HFFc6 (cell line): ENCODE measurements at places on chromosomes 1 and 21. TPM values are rescaled to one million over a fixed set of nuclear protein-coding genes. Genes with fewer than 3 reads are reported as not detected.
A peak's percentile ranks its signal among the peaks of the same experiment; 100 is the strongest.

ETNK2 gene
- total RNA-seq, result 3.9 to 5.0 TPM (median 4.0 TPM) in 3 replicates

DNA sequence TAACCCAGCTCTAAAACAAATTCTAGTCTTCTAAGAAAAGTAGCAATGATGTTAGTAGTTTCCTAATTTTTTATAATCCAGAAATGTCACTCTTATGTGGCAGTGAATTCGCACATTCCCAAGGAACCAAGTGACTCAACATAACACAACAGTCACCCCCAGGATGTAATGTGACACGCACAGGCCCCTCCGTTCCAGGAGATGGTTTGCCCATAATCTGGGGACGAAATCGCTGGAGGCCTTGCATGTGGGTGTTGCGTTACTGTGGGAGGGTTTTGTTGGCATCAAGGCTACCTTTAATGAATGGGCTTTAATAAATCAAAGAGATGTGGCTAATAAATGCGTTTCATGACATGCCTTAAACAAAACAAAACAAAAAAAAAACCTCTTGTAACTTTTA is 50.9 kb downstream of the EVA1C start:
- peak; percentile 26 for DNase-seq
- H3K4me3 ChIP-seq, result no peak overlapping the region; the same call in 1 of the 2 replicates
- H3K27ac ChIP-seq, result peak overlapping the region; percentile 99
- peaks cover 11% of the 10 kb centered on the region; the same call in 1 of the 2 replicates for H3K36me3 ChIP-seq

GRCh38 chr1:25185409-25186160 is 46.7 kb downstream of the SYF2 start:
- H3K36me3 ChIP-seq, result no peaks in the 10 kb centered on the region
- H3K27me3 ChIP-seq, result peaks cover 20% of the 10 kb centered on the region
- H3K4me1 ChIP-seq, result peaks cover 10% of the 10 kb centered on the region
- DNase-seq, result no peak

DNA sequence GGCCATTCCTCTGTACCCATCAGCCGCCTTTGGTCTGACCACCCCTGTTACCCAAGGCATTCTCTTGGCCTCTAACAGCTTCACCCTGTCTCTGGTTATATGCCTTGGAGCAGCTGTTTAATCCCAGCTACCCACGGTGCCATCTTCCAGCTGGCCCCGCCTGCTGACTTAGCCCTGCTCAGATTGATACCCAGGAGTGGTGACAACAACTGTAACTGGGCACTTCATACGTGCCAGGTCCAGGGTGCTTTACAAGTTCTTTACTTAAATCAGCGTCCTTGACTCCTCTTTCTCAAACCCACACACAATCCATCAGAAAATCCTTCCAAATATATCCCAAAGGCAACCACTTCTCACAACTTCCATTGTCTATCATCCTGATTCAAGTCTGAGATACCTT is 37.2 kb upstream of the HMGB4 start:
- H3K4me1 ChIP-seq, result no peaks in the 10 kb centered on the region
- H3K4me3 ChIP-seq, result no peak overlapping the region
- H3K36me3 ChIP-seq, result peaks cover 13% of the 10 kb centered on the region; the same call in 1 of the 2 replicates

GRCh38 chr1:157512036-157512969 is 40.0 kb downstream of the FCRL5 start:
- peaks cover 3% of the 10 kb centered on the region; the same call in 1 of the 2 replicates for H3K27me3 ChIP-seq
- no peaks in the 10 kb centered on the region for H3K36me3 ChIP-seq
- H3K27ac ChIP-seq, result no peak overlapping the region
- DNase-seq, result no peak

DNA sequence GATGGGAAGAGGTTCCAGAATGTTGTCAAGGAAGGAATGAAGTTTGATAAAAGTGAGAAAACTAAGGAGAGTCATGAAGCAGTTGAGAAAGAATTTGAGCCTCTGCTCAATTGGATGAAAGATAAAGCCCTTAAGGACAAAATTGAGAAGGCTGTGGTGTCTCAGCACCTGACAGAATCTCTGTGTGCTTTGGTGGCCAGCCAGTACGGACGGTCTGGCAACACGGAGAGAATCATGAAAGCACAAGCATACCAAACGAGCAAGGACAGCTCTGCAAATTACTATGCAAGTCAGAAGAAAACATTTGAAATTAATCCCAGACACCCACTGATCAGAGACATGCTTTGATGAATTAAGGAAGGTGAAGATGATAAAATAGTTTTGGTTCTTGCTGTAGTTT is 142.8 kb downstream of the CDC7 start:
- H3K36me3 ChIP-seq, result no peaks in the 10 kb centered on the region; the same call in 1 of the 2 replicates
- peaks cover 1% of the 10 kb centered on the region; the same call in 1 of the 2 replicates for H3K27me3 ChIP-seq
- no peak overlapping the region for H3K4me3 ChIP-seq
- H3K27ac ChIP-seq, result no peak overlapping the region

GRCh38 chr1:68147534-68148171 is 84.7 kb downstream of the WLS start:
- no peaks in the 10 kb centered on the region for H3K27me3 ChIP-seq
- H3K4me1 ChIP-seq, result no peaks in the 10 kb centered on the region
- no peak overlapping the region for H3K27ac ChIP-seq
- no peak overlapping the region for H3K4me3 ChIP-seq

DENND1B gene
- 6.6 to 7.6 TPM (median 6.6 TPM) in 3 replicates for total RNA-seq

DNA sequence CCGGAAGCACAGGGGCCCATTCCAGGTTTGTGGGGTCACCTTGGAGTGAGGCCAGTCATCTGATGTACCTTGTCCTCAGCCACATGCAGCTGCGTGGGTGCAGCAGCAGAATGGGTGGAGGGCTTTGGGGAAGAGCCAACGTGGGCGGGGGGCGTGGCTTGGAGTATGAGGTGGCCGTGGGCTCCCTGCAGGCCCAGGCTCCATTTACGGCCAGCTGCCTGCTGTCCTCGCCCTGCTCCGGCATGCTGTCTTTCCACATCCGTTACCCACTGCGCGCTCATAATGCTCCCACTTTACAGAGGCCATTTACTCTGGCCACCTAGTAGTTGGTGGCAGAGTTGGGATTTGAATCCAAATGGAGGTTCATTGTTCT is 27.8 kb upstream of the TINAGL1 start:
- no peaks in the 10 kb centered on the region for H3K36me3 ChIP-seq
- H3K27ac ChIP-seq, result peak overlapping the region; percentile 87; the same call in 1 of the 2 replicates
- H3K4me3 ChIP-seq, result peak overlapping the region; percentile 88; the same call in 1 of the 2 replicates
- DNase-seq, result no peak
- no peaks in the 10 kb centered on the region; the same call in 1 of the 2 replicates for H3K4me1 ChIP-seq

LCE1A gene
- total RNA-seq, result not detected in 3 replicates

DNA sequence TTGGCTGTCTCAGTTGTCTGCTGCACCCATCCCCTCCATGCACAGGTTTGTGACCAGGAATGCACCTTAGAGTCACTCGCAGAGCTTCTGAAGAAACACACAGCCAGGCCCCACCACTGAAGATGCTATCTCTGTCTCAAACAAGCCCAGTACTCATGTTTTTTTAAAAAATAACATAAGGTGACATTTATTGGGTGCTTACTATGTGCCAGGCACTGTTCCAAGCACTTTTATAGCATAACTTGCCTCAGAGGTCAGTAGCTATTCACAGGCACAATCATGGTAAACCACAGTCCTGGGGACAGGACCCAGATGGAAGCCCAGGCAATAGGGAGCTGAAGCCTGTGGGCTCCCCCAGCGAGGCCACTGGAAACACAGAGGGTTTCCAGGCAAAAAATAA is 8.8 kb upstream of the ATP13A2 start:
- DNase-seq, result peak; percentile 34
- peaks cover 33% of the 10 kb centered on the region for H3K36me3 ChIP-seq
- no peak overlapping the region for H3K4me3 ChIP-seq
- H3K27me3 ChIP-seq, result no peaks in the 10 kb centered on the region
- peaks cover 10% of the 10 kb centered on the region for H3K4me1 ChIP-seq

KRTAP8-1 gene
- total RNA-seq, result not detected in 3 replicates

DNA sequence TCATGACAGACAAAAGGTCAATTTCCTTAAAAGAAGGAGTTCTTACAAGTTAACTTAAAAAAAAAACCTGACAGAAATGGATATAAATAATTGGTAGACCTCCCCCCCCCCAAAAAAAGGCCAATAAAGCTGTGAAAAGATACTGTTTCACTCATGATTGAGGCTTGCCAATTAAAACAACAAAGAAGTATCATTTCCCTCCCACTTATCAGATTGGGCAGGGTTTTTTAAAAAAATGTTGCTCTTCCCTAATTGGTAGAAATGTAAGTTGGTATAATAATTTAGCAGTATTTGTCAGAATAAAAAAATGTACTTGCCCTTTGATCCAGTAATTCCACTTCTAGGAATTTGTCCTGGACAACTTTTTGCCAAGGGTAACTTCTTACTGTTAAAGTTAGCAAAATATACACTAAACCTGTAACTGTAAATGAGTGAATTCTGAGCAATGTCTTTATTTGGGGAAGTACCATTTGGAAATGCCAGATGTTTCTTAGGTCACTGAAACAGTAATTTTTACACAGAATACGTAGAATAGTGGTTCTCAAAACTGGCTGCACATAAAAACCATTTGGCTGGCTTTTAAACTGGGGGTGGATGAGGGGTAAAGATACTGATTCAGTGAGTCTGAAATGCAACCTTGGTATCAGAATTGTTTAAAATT is 17.5 kb downstream of the RNF2 start:
- no peak for DNase-seq
- no peak overlapping the region for H3K4me3 ChIP-seq
- H3K27ac ChIP-seq, result no peak overlapping the region
- peaks cover 36% of the 10 kb centered on the region for H3K36me3 ChIP-seq
- peaks cover 25% of the 10 kb centered on the region for H3K4me1 ChIP-seq

PDPN gene
- not detected in 3 replicates for total RNA-seq

- H3K27ac ChIP-seq, result no peak overlapping the region; the same call in 1 of the 2 replicates
- H3K4me1 ChIP-seq, result peaks cover 32% of the 10 kb centered on the region
- H3K27me3 ChIP-seq, result peaks cover 2% of the 10 kb centered on the region
These were observed 2.8 kb downstream of the MRTO4 start for GRCh38 chr1:19254416-19254815.

ARHGEF16 gene
- total RNA-seq, result not detected in 3 replicates

- no peaks in the 10 kb centered on the region for H3K4me1 ChIP-seq
- H3K36me3 ChIP-seq, result no peaks in the 10 kb centered on the region
- H3K27me3 ChIP-seq, result no peaks in the 10 kb centered on the region; the same call in 1 of the 2 replicates
- H3K27ac ChIP-seq, result no peak overlapping the region
- H3K4me3 ChIP-seq, result no peak overlapping the region
These were observed 381.0 kb downstream of the GPATCH2 start for GRCh38 chr1:217249857-217250256.

ATP1A4 gene
- total RNA-seq, result not detected in 3 replicates

- H3K4me1 ChIP-seq, result peaks cover 23% of the 10 kb centered on the region
- no peak for DNase-seq
- H3K36me3 ChIP-seq, result no peaks in the 10 kb centered on the region
- no peak overlapping the region for H3K4me3 ChIP-seq
- no peaks in the 10 kb centered on the region; the same call in 1 of the 2 replicates for H3K27me3 ChIP-seq
These were observed 219.4 kb downstream of the SETD4 start for GRCh38 chr21:35840949-35841348.

NDUFS5 gene
- 216 to 258 TPM (median 234 TPM) in 3 replicates for total RNA-seq

GRCh38 chr1:219342836-219343235 is 169.2 kb downstream of the LYPLAL1 start:
- peaks cover 10% of the 10 kb centered on the region; the same call in 1 of the 2 replicates for H3K4me1 ChIP-seq
- H3K27me3 ChIP-seq, result peaks cover 6% of the 10 kb centered on the region; the same call in 1 of the 2 replicates
- H3K4me3 ChIP-seq, result no peak overlapping the region
- H3K36me3 ChIP-seq, result peaks cover 5% of the 10 kb centered on the region

DNA sequence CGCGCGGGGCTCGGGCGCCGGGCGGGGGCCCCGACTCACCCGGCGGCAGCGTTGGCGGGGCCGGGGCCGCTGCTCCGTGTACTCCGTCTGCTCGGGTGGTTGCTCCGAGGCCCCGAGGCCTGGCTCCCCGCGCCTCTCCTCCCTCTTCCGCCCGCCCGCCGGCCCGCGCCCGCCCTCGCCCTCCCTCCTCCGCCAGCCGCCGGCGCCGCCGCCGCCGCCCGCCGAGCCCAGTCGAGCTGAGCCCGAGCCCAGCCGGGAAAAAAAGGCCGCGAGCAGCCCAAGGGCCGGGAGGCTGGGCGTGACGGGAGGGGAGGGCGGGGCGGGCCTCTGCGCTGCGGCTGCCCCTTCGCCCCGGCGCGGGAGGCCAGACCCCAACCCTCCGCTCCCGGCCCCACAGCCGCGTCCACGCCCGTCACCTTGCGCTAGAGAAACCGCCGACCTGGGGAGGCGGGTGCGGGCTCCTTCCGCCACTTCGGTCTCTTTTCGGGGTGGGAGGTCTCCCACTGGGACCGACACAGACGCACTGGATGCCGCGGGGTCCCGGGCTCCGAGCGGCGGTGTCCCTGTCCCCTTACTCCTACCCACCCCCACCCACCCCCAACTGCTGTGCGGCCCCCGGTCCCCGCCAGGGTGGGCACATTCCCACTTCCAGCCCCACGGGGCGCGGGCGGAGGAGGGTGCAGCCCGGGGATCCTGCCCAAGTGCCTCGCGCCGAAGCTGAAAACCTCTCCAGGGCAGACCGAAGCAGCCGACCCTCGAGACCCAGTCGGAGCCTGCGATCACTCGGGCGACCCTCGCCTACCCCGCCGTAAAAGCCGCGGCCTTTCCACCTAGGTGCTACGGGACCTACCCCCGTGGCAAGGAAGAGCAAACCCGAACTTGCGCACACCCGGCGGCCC is at the start of gene CERS2:
Gene CERS2, minus strand, starts transcription at position 256 of the 899 bp plus-strand sequence. CDS start 5,745 bp downstream, outside the sequence.
- peak within 1 kb of the TSS; percentile 91 for H3K4me3 ChIP-seq
- H3K4me1 ChIP-seq, result peaks cover 58% of the 10 kb centered on the region
- no peaks in the 10 kb centered on the region for H3K36me3 ChIP-seq
- peak; percentile 72 for DNase-seq

DNA sequence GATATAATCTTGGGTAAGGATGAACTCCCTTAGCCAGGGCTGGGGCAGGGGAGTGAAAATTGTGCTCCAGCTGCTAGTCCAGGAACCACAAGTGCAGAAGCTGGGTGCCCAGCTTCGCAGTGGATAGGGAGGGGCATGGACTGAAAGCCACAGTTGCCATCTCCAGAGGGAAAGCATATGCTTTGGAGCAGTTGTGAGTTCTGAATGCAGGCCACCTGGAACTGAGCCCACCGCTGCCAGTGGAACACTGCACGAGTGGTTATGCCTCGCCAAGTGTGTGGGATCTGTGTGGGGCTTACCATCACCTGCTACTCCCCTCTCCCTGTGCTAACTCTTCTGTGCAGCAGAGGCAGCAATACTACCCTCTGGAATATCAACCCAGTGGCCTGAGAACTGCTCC is 158.4 kb upstream of the DPT start:
- no peaks in the 10 kb centered on the region for H3K27me3 ChIP-seq
- no peak overlapping the region for H3K4me3 ChIP-seq
- DNase-seq, result no peak
- H3K4me1 ChIP-seq, result no peaks in the 10 kb centered on the region
- no peak overlapping the region for H3K27ac ChIP-seq

DNA sequence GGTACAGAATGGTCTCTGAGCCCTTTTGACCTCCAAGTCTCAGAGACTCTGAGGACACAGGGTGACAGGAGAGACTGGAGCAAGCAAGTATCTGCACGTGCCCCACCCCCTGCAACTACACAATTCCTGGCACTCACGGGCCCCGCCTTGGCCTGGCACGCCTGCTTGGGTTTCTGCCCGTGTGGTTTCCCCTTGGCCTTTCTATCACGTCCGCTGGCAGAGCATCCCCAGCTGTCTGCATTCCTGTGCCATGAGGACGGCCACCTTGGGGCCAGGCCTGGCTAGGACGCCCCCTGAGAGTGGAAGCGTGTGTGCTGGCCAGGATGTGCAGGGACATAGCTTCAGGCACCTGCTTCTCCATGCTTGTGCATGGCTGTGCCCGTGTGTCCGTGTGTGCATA is 14.3 kb upstream of the EDN2 start:
- peak; percentile 24 for DNase-seq
- H3K27me3 ChIP-seq, result no peaks in the 10 kb centered on the region; the same call in 1 of the 2 replicates
- H3K4me3 ChIP-seq, result no peak overlapping the region
- no peaks in the 10 kb centered on the region for H3K36me3 ChIP-seq
- no peak overlapping the region for H3K27ac ChIP-seq
- peaks cover 45% of the 10 kb centered on the region for H3K4me1 ChIP-seq
